Nucleus accumbens (tissue), 56 donors: ENCODE measurements at places on chromosomes 5 and 9.
A peak's percentile ranks its signal among the peaks of the same experiment; 100 is the strongest.

GRCh38 chr9:87201351-87201751, 254.0 kb upstream of the GAS1 start:
- DNase-seq, result no peak

DNA sequence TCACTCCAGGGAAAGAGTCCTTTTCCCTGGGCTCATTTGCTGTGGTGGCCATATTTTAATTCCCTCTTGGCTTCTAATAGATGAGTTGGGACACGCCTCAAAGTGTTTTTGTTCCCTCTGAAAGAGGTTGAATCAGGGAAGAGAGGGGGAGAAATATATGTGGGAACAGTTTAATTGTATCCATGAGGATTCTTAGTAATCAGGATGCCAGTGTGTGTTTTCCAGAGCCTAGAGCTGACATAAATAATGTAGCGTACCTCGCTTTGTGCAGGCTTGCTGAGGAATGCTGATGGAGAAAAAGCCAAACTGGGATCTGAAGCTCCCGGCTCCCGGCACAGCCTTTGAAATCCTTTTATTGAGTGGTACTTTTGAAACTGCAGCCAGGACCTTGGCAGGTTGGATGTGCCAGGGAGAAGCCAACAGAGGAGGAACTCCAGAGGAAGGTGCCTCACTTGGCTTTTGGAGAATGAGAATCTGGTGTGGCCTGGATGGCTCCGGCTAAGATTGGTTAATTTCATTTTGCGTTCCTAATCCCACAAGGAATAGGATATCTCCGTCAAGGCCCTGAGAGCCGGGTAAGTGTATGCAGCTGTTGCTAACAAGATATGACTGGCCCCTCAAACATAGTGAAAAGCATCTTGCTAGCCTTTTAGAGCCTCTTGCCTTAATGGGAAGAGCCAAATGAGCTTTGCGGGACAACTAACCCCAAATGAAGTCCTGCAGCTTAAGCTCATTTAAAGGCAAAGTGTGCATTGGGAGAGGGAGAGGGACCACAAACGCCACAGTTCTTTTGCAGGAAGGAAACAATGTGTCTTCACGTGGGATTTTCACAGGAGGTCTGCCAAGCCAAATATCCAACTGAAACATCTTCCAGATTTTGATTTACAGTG, 471.1 kb upstream of the WWC1 start:
- DNase-seq, result no peak

GRCh38 chr5:35835796-35836742, 20.6 kb upstream of the IL7R start:
- no peak for DNase-seq

- DNase-seq, result no peak
Measured at GRCh38 chr5:151772029-151772845, 483 bp downstream of the G3BP1 start.

DNA sequence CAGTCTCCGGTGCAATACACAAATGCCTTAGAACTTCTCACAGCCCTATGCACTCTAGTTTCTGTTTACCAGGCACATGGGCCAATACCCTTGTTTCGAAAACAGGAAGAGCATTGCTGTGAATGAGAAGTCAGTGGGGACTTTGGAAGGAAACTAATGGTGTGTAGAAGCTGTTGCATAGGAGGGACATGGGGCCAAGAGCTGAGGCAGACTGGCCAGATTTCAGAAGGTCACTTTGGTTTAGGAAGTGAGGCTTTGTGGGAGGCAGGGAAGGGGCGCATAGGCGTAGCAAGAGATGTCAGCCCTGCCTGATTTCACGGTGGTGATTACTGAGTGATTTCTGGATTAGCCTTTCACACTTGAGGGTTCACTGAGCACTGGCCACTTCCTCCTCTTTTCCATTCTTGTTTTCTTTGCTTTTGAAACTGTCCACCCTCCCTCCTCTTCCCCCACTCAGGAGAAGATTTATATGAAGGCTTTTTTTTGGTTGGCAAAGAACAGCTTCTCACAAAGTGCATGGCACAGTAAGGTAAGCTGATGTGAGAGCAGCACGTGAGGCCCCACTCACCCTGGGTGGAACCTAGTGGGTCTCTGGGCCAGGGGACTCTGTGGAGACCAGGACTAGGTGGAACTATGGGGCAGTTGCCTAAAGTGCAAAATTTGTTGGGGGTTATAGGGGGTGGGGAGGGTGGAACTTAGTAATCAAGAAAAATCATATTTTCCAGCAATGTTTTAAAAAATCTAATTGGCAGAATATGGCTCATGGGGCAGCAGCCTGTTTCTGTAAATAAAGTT, 6.1 kb upstream of the TMEM252 start:
- no peak for DNase-seq

- DNase-seq, result peak; percentile 86
Measured at GRCh38 chr5:181159286-181160151, 12.1 kb downstream of the OR2V2 start.

- no peak for DNase-seq
Measured at GRCh38 chr9:99488131-99489059, 266.3 kb downstream of the SEC61B start.

- no peak for DNase-seq
Measured at GRCh38 chr9:105921057-105921726, 226.9 kb downstream of the TMEM38B start.

- DNase-seq, result no peak
Measured at GRCh38 chr5:135569755-135570452, 8.9 kb downstream of the CXCL14 start.

- DNase-seq, result no peak
Measured at GRCh38 chr5:92779536-92779935, 801.5 kb downstream of the NR2F1-AS1 start.

DNA sequence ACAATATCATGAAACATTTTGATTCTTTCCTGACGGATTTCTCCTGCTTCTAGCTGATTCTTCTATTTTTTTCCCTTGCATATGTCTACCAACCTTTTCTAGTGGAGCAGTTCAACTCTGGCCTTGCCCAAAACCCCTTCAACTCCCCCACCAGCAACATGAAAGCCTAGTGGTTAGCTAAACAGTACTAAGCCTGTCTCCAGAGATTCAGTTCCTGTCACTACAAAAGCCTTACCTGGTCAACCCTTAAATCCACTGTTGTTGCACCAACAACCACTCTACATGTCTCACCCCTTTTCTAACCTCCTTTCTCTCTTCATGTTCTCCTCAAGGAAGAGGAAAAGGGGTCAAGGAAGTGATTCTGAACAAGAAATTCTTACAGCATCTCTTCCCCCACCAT, 74.8 kb upstream of the PIK3R1 start:
- DNase-seq, result no peak

DNA sequence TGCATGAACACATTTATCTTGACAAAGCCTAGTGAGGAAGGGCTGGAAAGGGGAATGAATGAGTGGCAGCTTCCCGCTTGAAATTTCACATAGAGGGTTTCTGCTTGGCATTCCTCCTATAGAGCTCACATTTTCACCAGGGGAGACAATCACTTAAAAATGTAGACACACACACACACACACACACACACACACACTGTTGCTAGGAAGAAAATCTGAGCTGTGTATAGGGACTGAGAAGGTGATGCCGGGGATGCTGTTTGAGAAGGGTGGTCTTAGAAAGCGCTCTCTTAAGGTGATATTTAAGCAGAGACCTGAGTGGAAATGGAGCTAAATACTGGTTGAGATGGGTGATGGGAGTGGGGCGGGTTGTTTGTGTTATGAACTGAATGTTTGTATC, 70.4 kb downstream of the LRRC70 start:
- DNase-seq, result no peak

- DNase-seq, result no peak
Measured at GRCh38 chr9:101463397-101463796, 27.8 kb upstream of the ALDOB start.

DNA sequence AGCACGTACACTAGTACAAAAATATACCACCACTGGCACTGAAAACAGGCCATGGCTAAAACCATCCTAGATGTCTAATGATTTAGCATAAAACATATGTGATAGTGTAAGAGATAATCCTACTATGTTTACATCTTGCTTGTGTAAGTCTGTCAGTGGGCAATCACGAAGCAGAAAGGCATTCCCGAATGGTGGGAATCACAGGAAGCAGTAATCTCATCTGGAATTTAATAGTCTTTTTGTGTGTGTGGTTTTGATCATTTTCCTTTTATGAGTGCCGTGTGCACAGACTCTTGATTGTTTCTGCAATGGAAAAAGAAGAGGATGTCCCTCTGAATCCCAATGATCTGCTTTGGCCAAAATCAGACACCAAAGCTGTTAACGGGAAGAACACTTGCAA, 200.5 kb downstream of the EBF1 start:
- DNase-seq, result no peak

DNA sequence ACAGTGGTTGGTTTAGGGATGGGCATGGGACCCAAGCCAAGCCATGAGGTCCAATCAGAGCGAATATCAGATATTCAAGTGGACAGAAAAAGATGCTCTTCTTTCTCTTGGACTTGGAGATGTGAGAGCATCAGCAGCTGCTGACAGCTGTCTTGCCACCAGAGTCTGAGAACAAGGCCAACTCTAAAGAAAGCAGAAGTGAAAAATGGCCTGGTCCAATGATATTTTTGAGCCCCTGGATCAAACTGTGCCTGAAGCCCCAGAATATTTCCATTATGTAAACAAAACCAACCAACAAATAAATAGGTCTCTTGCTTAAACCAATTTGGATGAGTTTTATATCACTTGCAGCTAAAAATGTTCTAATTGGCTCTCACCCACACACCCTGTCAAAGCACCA, 30.7 kb upstream of the JADE2 start:
- DNase-seq, result no peak

DNA sequence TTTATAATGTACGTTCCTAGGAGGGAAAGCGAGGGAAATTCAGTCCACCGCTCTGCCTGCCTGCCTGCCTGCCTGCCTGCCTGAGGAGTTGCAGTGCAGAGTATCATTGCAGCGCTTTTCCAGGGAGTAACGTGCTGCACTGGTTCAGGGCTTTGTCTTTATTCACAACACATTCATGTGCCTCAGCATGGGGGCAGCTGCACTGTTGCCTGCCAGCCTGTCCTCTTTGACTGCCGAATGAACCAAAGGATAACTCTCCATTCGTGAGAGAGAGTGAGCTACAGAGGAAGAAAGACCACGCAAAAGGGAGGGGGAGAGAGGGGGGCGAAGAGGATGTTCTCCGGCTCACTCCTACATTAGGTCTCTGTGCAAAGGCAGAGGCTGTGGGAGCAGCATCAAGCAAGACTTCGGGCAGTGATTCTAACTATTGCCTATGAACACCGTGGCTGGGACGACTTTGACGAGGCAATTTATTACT, 791.2 kb downstream of the MAT2B start:
- no peak for DNase-seq

- no peak for DNase-seq
Measured at GRCh38 chr5:110852541-110852940, 113.7 kb downstream of the SLC25A46 start.

GRCh38 chr5:125446986-125447385, 700.5 kb upstream of the ZNF608 start:
- no peak for DNase-seq

GRCh38 chr5:103929338-103930013, 366.9 kb upstream of the NUDT12 start:
- no peak for DNase-seq

DNA sequence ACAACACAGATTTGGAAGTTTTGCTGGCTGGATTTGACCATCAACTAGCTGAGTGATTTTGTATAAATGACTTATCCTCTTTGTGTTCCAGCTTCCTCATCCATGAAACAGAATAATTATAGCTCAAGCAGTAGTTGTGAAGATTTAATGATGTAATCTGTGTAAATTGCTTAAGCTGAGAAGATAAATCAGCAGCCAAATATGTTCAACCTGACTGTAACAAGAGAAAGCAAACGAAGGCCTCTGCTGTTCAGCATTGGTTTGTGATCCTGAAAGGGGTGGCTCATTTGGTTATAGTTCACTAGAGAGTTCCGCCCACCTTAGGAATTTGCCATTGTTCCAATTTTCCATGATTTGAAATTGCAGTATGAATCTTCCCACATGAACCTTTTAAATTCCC, 75.7 kb upstream of the CCDC112 start:
- DNase-seq, result no peak

DNA sequence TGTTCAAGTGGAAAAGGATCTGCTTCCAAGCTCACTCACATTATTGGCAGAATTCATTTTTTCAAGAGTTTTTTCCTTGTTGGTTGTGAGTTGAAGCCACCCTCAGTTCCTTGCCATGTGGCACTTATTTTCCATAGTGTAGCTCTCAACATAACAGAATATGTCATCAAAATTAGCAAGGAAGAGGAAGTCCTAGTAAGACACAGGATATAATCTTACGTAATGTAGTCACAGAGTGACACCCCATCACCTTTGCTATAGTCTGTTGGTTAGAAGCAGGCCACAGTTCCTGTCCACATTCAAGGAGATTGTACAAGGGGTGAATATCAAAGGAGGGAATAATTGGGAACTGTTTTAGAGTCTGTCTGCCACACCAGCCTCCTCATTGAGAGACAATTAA, 15.7 kb downstream of the IRGM start:
- no peak for DNase-seq

- DNase-seq, result no peak
Measured at GRCh38 chr9:37187713-37188439, 67.5 kb downstream of the ZCCHC7 start.

GRCh38 chr5:176583076-176583475, 26.9 kb downstream of the GPRIN1 start:
- DNase-seq, result no peak

DNA sequence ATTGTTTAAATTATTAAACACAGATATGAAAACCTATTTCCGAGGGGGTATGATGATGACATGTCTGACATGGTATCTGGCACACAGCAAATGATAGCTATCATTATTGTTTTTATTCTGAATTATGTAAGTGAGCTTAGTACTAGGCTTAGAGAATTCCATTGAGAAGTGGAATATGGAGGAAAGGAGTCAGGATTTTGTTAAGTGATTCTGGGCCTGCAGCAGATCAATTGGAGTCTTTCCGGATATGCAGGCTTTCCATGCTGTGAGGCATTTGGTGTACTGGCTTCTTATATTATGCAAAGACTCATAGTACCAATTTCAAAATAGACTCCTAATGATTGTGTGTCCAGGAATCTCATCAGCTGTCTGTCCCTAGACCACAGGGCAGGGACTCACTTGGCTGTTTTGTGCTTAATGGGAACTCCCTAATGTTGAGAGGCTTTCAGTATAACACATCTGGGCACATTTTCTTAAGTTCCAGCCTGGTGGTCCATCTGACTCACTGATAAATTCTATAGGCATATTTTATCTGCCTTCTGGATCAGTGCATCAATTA, 180.0 kb upstream of the KLF9 start:
- DNase-seq, result no peak

GRCh38 chr5:81850501-81851357, 99.8 kb upstream of the SSBP2 start:
- no peak for DNase-seq

GRCh38 chr5:65356274-65356673, 125.4 kb downstream of the ADAMTS6 start:
- no peak for DNase-seq

- no peak for DNase-seq
Measured at GRCh38 chr5:40505031-40505430, 174.7 kb upstream of the PTGER4 start.

DNA sequence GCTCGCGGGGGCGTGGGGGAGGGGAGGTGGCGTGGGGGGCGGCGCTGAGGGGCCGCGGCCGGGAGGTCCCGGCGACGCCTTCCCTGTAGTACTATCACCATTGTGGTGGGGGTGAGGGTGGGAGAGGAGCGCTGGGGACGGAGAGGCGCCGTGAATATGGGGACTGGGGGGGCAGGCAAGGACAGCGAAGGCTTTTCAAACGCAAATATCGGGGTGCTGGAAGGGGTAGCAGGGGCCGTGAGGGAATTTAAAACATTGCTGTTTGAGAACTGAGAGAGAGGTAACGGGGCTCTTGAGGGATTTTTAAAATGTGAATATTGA, 427 bp downstream of the RBM27 start:
- peak; percentile 51 for DNase-seq
